NK-92 treated with Interleukin-12 subunit alpha and Interleukin-12 subunit beta, amount 100 ng/mL, for 24 hours (cell line): ENCODE measurements at places on chromosomes 2 and 18.

GRCh38 chr2:168118733-168119514, 128.5 kb downstream of the STK39 start:
- no peak for DNase-seq

DNA sequence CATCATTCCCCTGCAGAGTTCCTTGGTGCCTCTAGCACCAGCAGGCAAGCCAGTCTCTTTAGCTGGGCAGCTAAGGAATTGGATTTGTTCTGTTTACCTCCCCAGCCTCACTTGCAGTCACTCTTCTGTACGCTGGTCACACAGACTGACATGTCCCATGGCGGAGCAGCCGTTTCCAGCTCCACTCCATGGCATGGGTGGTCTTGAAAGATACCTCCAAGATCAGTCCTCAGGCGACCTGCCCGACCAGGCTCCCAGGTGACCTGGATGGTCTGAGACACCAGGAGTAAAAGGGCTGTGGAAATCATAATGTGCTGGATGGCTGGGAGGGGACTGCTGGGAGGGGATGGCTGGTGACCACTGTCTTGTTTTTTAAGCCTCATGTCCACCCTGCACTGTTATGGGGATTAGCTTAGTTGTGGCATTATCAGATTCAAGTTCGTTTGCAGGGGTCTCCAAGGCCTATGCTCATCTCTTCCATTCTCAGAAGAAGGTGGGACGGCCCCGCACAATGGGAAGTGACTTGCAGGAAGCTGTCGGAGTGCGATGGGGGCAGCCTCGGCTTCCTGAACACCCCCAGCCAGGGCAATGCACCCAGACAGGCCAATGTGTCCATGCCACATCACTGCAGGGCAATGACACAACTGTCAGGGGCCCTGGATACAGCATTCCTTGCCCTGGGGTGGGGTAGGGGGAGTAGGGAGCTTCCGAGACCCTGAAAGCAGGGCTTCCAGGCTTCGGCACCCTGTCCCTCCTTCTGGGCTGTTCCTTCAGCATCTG, 156.1 kb upstream of the MYCN start:
- DNase-seq = no peak

DNA sequence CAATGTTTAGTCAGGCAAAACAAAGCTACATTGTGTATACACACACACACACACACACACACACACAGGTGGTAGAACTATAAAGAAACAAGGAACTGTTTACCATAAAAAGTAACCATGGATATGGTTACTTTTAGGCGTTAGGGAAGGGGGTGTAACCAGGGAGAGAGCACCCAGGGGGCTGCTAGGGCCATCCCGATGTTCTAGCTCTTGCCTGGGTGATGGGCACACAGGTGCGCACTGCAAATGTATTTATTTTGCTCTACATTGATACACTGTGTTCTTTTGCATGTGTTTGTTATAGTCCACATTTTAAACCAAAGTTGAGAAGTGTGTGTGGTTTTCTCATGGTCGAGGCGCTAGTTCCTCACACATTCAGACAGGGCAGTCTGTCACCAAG, 69.8 kb upstream of the MYCN start:
- DNase-seq = no peak

DNA sequence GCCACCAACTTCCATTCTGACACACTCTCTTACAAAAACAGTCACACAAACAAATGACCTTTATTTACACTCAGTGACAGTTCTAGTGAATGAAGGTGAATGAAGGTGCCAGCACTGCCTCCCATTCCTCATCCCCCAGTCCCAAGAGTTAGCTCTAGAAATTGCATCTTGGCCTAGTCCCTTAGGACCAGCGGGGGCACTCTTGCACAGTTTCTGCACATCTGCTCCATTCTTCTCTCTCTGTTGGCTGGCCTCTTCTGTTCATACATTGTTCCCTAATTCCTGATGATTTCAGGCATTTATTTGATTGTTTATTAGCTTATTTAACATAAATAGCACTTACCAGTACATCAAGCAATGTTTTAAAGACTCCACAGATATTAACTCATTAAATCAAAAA, 30.9 kb downstream of the GAREM1 start:
- no peak for DNase-seq

- DNase-seq = no peak
Observed at GRCh38 chr2:30259827-30260679, 28.7 kb downstream of the LBH start.

DNA sequence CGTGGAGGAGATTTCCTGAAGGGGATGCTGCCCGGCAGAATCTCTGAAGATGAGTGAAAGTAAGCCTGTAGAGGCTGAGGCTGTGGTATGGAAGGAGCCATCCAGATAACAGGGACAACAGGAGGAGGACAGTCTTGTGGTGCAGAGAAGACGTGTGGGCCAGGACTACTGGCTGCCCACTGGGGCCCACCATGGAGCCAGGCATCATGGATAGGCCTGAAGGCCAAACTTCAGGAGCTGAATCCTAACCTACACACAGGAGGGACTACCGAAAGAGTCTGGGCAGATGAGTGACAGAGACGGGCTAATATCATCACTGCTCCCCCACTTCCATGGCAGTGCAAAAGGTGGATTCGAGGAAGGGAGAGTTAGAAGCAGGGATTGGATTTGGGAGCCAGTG, 131.3 kb upstream of the DAPL1 start:
- DNase-seq = no peak
